ENCODE measurements at places on chromosomes 6 and 20.

DNA sequence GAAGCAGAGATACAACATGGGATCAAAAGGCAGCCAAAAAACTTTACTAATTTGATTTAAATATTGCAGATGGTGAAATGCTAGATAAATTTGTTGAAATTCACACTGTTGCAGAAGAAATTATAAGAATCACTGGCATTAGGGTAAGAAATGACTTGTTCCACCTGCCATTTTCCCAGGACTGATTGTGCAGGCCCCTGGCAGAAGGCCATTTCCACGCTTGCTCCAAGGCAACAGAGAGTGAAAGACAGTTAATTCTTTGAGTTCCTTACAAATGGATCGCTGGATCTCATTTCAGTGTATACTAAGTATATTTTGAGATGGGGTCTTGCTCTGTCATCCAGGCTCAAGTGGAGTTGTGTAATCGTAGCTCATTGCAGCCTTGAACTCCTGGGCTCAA is 67.0 kb upstream of the TMEM181 start:
- DNase-seq: no peak

- DNase-seq: no peak
Measured at GRCh38 chr20:64035933-64036345, at the start of gene C20orf204. TSS of gene C20orf204 (plus strand) at chr20:64036182. CDS start at chr20:64036324, 142 bp downstream.

DNA sequence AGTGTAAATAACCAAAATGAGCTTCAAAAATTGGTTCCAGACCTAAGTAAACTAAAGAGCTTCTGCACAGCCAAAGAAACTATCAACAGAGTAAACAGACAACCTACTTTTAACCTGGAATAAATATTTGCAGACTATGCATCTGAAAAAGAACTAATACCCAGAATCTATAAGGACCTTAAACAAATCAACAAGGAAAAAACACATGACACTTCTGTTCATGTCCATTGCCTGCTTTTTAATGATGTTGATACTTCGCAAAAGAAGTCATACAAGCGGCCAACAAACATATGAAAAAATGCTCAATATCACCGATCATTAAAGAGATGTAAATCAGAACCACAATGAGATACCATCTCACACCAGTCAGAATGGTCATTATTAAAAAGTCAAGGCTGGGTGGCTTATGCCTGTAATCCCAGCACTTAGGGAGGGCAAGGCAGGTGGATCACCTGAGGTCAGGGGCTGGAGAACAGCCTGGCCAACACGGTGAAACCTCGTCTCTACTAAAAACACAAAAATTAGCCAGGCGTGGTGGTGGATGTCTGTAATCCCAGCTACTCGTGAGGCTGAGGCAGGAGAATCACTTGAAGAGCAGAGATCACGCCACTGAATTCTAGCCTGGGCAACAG is 42.5 kb upstream of the DST start:
- DNase-seq: no peak

GRCh38 chr6:97129106-97129505 is 153.9 kb downstream of the MMS22L start:
- no peak for DNase-seq

DNA sequence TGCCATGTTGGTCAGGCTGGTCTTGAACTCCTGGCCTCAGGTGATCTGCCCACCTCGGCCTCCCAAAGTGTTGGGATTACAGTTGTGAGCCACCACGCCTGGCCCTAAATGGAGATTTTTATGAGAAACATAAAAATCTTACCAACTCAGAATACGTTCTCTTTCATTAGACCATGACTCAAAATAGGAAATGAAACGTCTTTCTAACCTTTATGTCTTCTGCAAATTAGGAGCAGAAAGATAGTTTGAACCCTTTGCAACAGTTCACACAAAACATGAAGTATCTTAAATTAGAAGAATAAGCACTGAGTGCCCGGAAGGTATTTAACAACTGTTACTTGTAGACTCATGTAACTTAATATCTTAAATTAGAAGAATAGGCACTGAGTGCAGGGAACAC is 48.3 kb downstream of the AHI1 start:
- no peak for DNase-seq

DNA sequence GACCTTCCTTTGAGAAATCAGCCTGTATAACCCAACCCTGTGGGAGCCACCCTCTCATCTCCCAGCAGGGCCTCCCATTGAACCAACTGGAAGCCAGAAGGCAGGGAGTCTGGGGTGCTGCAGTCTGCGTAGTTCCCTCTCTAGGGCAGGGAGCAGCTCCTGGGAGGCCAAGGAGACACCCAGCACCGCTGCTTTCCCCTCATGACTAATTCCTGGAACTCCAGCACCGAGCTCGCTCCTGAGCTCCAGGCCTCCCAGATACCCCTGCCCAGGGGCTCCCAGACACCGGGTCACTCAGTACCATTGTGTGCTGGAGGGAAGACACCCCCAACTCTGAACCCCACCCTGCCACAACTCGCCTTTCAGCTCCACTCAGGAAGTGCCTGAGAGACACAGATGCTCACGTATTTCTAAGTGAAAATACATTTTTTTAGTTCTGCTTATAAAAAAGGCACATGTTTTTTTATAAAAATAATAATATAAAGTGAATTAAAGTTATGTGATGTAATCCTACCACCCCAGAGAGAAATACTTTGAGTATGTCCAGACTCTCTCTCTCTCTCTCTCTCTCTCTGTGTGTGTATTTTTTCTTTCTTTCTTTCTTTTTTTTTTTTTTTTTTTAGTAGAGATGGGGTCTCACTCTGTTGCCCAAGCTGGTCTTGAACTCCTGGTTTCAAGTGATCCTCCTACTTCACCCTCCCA is 17.5 kb downstream of the PIM1 start:
- no peak for DNase-seq

DNA sequence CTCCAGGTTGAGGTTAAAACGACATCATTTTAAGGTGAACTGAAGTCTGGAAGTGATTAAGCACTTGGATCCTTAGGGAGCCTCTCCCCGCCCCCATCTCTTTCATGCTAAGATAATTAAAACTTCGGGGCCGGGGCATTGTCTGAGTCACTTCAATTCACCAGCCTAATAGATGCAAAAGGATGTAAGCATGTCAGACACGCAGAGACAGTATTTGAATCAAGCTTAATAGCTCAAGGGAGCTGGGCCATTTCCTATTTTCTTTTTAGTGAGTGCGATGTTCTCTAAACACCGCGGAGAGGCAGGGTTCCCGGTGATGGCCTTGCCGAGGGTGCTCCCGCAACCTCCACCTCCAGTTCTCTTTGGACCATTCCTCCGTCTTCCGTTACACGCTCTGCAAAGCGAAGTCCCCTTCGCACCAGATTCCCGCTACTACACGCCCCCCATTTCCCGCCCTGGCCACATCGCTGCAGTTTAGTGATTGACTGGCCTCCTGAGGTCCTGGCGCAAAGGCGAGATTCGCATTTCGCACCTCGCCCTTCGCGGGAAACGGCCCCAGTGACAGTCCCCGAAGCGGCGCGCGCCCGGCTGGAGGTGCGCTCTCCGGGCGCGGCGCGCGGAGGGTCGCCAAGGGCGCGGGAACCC is 516 bp upstream of the IRF4 start:
- no peak for DNase-seq

GRCh38 chr6:141540207-141540606 is 592.5 kb upstream of the GJE1 start:
- DNase-seq: no peak

- DNase-seq: peak; percentile 50
Measured at GRCh38 chr6:2744209-2744771, 6.4 kb downstream of the MYLK4 start.

GRCh38 chr6:157631412-157631811 is 191.6 kb upstream of the SNX9 start:
- DNase-seq: no peak

DNA sequence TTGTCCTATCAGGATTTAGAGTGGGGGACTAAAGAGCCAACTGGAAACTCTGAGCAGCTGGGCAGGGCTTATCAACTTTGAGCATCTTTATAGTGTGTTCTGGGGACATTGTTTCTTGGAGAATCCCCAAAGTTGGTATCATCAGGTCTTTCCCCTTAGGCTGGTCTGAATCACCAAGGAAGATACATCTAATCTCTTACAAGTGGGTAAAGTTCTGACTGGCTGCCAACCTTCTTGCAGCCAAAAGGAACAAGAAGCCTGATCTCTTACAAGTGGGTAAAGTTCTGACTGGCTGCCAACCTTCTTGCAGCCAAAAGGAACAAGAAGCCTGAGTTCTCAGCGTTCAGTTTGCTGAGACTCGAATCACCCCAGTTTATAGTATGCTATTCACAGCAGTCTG is 1.6 kb upstream of the MED23 start:
- no peak for DNase-seq

DNA sequence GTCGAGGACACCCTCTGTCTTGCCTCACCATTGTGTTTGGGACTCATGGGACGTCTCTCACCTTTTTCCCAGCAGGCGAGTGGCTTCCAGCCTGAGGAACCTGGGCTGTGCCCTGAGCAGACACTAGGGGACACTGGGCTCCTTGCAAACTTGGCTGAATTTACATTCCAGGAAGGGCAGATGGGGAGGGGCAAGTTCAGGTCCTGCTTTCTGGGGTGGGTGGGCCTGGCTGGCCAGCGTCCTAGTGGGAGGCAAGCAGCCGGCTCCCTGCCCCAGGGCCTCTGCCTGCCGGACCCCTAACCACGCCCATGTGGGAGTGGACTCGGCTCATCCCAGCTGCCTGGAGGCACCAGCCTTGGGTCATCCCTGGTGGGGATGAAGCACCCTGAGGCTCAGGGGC is 48.2 kb upstream of the MLN start:
- no peak for DNase-seq

GRCh38 chr6:27863962-27864905 is 48.0 kb downstream of the OR2B2 start:
- DNase-seq: no peak

GRCh38 chr6:106770081-106770480 is 140.7 kb downstream of the QRSL1 start:
- DNase-seq: no peak

DNA sequence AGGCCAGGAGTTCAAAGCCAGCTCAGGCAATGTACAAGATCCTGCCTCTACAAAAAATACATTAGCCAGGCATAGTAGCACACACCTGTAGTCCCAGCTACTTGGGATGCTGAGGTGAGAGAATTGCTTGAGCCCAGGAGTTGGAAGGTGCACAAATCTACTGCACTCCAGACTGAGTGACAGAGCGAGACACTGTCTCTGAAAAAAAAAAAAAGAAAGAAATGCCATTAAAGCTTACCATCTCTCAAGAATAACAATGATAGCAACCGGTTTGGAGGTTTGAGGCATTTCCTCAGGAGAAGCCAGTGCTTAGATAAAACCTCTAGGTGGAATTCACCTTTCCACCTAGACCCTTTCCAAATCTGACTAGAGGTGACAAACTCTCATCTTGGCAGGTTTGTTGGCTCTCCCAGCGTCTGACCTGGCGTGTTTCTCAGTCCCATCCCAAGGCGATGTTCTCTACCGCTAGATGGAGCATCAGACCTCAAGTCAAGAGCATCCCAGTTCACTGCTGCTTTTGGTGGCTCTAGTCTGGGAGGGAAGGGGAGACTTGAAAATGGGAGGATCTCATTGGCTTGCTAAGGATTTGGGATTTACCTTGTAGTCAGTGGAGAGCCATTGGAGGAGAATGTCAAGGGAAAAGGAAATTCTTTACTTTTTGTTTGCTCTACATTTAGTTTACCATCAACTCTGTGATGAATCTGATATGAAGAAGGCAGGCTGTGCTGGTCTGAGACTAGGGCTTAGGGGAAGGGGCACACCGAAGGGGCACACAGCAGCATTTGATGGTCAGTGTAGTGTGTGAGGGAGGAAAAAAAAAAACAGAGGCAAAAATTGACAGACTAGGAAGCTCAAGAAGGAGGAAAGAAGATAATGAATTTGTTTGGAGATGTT is 67.9 kb downstream of the NCOA7 start:
- no peak for DNase-seq

GRCh38 chr6:65819152-65819551 is 112.1 kb upstream of the EYS start:
- no peak for DNase-seq

GRCh38 chr6:165949324-165949723 is 218.3 kb downstream of the TBXT start:
- no peak for DNase-seq

DNA sequence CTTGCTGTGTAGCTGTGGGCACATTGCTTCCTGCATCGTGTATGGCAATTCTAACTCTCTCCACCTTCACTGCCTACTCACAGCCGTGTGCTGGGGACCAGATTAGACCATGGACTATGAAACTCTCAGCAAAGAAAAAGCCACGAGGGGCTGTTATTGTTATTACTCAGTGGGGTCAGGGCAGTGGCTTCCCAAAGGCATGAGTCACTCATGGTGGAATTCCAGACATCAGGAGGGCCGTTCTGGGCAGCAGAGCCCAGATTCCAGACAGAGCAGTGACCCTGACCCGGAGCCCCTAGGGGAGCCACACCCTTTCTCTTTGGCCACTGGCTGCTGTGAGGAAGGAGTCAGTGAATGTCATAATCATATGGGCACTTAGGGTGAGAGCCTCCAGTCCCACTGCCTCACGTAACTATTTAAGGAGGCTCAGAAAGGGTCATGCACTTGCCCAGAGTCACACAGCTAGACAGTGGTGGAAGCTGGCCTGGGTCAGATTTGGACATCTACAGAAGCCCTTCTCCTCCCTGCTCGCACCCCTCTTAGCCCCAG is 22.2 kb upstream of the CCN5 start:
- DNase-seq: no peak
